ENCODE measurements at places on chromosomes 12 and 14.

- no peak for DNase-seq
These were observed 30.0 kb downstream of the ALX1 start for GRCh38 chr12:85310025-85310424.

DNA sequence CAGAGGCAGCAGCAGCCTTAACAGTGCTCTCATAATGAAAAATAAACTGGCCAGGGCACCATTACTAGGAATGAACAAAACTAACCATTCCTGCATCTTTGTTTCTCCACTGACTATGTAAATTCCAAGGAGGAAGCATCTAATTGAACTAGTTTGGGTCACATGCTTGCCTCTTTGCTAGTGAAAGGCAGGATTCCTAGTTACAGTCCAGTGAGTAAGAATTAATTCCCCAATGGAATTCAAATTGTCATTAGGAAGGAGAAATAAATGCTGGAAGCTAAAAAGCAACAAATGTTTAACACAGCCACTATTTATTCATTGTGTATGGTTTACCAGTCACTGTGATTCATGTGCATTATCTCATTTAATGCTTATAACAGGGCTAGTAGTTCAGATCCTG, 316.0 kb downstream of the CCDC91 start:
- no peak for DNase-seq

DNA sequence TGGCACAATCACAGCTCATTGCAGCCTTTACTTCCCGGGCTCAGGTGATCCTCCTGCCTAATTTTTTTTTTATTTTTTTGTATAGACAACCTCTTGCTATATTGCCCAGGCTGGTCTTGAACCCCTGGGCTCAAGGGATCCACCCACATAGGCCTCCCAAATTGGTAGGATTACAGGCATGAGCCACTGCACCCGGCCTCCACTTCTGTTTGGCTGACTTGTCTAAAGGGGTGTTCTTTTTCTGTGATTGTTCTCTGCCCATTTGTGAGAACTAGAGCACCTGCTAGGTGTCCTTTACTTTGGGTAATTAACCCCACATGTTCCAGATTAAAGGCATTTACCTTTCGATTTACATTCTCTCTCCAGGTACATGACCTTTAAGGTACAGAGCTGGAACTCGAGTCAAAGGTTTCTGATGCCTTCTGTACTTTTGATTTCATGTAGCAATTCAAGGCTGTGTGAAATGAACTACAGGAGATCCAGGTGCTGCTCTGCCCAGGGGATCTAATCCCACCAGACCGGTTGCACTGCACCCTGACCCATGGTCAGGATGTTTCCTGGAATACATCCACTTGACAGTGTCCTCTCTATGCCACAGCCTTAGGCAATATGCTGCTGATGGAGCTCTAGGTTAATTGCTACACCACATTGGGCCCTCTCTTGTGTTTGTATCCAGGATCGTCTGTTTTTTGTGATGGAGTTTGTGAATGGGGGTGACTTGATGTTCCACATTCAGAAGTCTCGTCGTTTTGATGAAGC, 163.6 kb downstream of the PRKCH start:
- DNase-seq, result no peak

DNA sequence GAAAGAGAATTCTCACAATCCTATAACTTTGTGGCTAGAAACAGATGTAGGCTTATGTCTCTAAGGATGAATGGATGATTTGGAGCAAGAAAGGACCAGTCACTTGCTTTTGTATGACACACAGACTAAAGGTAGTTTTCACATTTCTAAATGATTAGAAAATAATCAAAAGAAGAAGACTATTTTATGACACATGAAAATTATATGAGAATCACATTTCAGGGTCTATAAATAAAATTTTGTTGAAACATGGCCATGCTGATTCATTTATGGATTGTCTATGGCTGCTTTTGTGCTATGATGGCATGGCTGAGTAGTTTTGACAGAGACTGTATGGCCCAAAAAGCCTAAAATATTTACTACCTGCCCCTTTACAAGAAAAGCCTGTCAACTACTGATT, 49.4 kb upstream of the FRMD6 start:
- no peak for DNase-seq

- peak; percentile 23 for DNase-seq
These were observed 394.0 kb upstream of the SYT1 start for GRCh38 chr12:78470354-78471195.

DNA sequence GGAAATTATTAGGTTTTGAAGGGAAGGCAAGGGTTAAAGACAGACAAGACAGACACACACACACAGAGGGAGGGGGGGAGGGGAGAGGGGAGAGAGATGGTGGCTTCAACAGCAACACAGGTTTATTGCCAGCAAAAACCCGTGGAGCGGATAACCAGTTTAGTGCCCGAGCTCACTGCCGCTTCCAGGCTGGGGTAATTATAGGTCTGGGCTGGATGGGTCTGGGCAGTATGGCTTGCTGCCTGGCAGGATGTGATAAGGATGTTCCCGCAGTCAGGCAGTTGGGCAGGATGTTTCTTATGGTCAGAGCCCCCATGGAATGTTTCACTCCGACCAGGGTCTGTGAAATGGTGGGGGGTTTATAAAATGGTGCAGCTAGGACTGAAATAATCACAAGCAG, 4.4 kb upstream of the TDRD9 start:
- DNase-seq, result no peak
